ENCODE measurements at places on chromosomes 1 and 21.

DNA sequence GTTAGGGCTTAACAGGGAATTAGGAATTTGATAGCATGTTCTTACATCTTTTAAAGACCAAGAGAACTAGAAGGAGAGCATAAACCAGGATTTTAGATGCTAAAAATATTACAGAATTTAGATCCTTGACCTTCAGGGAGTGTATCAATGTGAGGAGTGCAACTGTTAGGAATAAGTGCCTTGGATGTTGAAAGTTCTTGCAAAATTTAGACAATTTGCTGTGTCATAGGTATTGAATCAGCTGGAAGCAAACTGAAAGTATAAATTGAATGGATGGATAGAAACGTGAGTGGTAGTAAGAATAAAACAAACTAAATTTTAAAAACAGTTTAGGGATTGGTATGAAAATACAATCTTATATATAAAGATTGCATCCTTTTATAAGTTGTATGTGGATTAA lies 27.7 kb downstream of the PPP1R12B start:
- no peak for DNase-seq

GRCh38 chr1:9684801-9685200 lies 33.3 kb downstream of the PIK3CD start:
- no peak for DNase-seq

DNA sequence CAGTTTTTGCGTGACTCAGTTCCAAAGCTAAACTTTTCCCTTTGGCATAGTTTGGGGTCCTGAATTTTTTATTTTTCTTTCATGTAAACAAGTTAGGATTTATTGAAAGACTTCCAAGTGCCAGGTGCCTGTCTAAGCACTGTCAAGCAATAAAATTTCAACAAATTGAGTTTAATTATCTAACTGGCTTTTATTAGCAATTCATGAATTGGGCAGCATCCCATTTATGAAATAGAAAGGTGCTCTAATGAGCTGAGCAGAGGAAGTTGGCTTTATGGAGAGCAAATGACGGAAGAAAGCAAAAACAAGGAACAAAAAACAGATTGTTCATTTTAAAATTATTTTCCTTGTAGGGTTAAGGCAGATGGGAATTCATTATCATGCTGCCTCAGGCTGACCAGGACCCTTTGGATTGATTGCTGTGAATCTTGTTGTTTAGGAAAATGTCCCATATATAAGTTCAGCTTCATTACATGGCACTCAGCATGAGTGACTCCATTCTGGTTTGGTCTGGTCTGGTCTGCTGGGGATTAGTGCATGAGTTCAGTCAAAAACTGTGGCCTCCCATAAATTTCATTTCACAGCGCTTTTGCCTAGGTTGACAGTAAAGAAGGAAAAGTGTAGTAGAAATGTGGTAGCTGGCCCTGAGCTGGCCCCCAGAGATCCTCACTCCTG lies 21.5 kb upstream of the COG2 start:
- DNase-seq, result no peak

- DNase-seq, result no peak
These were observed 41.5 kb upstream of the LIN9 start for GRCh38 chr1:226350519-226350865.

DNA sequence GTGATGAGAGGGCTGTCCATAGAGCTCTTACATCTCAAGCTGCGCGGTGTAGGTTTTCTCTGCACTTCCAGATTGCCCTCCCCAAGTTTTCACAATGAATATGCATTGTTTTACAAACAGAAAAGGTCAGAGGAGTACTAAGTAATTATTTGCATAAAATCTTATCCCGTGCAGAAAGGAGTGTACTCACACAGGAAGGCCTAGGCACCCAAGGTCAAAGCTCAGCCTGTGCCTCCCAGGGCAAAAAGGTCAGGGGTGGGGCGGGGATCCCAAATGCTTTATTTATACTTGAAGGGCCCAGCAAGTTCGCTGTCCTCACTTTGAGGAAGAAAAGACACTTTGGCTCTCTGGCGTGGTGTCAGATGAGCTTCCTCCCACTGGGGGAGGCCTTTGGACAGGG lies 10.3 kb upstream of the KCNE1 start:
- DNase-seq, result no peak

DNA sequence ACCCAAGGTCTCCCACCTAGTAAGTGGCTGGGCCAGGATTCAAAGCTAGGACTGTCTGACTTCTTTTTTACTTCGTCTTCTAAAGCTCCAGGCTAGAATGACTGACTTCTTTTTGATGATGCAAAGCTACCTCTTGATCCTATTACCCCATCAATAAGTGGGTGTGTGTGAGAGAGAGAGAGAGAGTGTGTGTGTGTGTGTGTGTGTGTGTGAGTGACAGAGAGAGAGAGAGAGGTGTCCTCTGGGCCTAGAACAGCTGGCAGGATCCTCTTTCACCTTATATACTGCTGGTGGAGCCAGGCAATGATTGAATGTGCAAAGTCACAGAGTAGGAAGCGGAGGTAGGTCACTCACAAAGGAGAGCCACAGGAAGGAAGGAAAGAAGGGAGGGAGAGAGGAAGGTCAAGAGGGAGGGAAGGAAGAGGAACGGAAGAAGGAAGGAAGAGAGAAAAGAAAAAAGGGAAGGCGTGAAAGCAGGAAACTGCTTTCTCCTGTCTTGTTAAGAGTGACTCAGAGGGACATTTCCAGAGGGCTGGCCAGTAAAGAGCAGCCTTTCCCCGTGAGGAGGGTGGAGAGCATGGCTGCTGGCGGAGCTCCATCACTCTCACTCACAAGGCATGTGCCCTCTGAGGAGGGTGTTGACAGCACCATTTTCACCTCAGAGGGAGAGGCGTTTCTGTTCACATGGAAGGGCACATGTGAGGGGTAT lies 68.9 kb downstream of the CDC7 start:
- no peak for DNase-seq

- DNase-seq, result no peak
These were observed 9.7 kb downstream of the TNR start for GRCh38 chr1:175733722-175734121.

- DNase-seq, result no peak
These were observed 134.1 kb downstream of the GLUL start for GRCh38 chr1:182257369-182258063.

GRCh38 chr1:3763351-3764125 lies 9.0 kb upstream of the SMIM1 start:
- no peak for DNase-seq

- no peak for DNase-seq
These were observed 2101.0 kb downstream of the NCAM2 start for GRCh38 chr21:23099185-23099584.

- DNase-seq, result no peak
These were observed 43.4 kb downstream of the PTGS2 start for GRCh38 chr1:186636786-186637185.

DNA sequence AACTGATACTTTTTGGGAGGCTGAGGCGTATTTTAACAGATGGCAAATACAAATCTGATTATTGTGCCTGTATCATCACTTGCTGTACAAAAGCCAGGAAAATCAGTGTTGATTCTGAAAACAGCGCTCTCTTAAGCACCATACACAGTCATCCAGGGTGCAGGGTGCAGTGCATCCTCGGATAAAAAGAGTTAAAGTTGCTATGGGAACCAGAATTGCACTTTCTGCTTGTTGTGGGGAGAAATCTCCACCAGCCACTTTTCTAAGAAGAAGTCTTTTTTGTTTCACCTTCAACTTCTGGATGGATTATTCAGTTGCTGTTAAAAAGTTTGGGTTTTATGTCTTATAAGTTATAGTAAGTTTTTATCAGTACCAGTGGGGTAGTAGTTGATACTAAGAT lies 3.8 kb downstream of the LAMC1 start:
- DNase-seq, result no peak

DNA sequence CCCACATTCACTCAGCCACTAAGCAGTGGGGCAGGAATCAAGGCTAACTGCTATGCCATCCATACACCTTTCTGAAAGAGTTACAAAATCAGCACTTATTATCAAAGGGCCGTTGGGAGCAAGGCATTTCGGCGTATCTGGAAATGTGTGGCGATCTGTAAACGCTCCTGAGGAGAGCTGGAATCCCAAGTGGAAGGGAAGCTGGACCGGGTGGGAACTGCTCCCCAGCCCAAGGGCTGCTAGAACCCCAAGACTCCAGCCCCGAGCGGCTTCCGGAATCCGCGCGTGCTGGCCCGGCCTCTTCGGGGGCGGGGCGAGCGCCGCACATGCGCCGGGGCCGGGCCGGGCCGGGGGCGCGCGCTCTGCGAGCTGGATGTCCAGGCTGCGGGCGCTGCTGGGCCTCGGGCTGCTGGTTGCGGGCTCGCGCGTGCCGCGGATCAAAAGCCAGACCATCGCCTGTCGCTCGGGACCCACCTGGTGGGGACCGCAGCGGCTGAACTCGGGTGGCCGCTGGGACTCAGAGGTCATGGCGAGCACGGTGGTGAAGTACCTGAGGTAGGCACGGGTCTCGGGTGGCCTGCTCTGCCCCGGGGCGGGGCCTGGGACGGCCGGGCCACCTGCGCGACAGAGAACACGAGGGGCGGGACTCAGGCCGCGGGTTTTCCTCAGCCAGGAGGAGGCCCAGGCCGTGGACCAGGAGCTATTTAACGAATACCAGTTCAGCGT lies at the start of gene NAXE:
NAXE (plus strand) TSS at position 345 of the 726 bp plus-strand sequence; CDS start at position 374, 29 bp downstream.
- DNase-seq, result peak; percentile 76

- no peak for DNase-seq
These were observed 40.6 kb upstream of the TSNAX start for GRCh38 chr1:231487910-231488309.

DNA sequence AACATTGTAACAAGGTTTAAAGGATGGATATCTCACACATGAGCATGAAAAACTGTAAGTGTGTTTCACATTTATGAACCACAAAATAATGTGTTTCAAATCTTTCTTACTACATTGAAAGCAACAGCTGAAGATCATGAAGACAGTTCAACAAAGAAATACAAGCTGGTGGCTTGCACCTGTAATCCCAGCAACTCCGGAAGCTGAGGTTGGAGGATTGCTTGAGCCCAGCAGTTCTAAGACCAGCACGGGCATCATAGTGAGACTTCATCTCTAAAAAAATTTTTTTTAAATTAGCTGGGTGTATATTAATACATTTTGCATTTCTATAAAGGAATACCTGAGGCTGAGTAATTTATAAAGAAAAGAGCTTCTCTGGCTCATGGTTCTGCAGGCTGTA lies 27.1 kb upstream of the C1orf198 start:
- DNase-seq, result no peak

GRCh38 chr1:203328714-203329122 lies 22.2 kb downstream of the FMOD start:
- DNase-seq, result no peak
